ENCODE measurements at places on chromosomes 6 and 20.

- DNase-seq = no peak
Measured at GRCh38 chr6:138285800-138286199, 67.5 kb upstream of the PBOV1 start.

GRCh38 chr6:124866040-124866439 lies 96.2 kb upstream of the RNF217 start:
- DNase-seq = no peak

- DNase-seq = no peak
Measured at GRCh38 chr6:164870164-164870563, 439.2 kb downstream of the C6orf118 start.

GRCh38 chr6:83190626-83191025 lies 2.4 kb downstream of the PGM3 start:
- DNase-seq = no peak

- DNase-seq = no peak
Measured at GRCh38 chr6:11164717-11165646, 53.5 kb upstream of the ERVFRD-1 start.

- no peak for DNase-seq
Measured at GRCh38 chr20:63099456-63100173, 92.9 kb upstream of the BHLHE23 start.

Measured in CD4-positive, alpha-beta memory T cell (primary cell).